ENCODE measurements at places on chromosomes 16 and 17.

- no peak for DNase-seq
Measured at GRCh38 chr17:56929362-56929969, 15.6 kb upstream of the TRIM25 start.

DNA sequence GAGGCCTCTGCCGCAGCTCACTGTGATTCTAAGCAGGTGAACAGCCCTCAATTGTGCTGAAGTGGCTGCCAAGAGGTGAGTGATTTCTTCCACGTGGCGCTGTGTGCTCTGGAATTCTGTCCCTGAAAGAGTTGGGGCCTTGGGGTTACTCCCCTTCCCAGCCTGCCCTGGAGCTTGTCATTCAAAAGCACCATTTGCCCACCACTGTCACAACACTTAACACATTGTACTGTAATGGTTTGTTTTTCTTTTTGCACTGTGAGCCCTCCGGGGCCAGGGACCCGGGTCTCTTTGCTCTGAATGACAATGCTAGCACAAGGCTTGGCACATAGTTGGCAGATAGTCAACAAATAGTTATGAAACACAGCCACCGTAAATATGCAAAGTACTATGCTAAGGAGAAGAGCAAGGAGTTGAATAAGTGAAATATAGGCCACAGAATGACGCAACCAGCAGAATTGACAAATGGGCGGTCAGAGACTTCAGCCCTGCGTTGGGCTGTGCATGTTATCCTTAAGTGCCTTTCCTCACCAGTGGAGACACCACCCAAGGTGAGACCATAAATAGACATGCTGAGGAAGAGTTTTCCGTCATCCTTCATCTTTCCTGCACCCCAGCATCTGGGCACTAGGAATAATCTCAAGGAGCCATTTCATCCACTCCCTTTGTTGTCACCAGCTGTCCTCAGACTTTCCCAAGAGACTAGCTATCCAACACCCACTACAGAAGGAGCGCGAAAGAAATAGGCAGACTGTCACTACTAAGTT, 112.0 kb upstream of the DNAH9 start:
- no peak for DNase-seq

DNA sequence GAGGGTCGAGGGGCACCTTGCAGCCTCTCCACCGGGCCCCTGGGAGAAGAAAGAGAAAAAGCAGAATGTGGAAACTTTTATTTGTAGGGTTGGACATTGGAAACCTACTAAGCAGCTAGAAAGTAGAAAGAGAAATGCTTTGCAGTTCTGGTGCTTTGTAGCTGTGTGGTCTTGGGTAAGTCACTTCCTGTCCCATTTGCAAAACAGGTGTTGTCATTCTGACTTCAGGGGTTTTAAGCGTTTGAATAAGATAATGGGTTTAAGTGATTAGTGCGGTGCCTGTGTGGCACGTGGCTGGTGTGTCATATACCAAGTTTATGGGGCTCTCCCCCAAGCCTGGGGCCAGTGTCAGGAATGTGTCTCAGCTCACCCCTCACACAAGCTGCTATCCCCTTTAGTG, 1.6 kb downstream of the CA4 start:
- no peak for DNase-seq

GRCh38 chr16:2250652-2251295, 613 bp downstream of the ECI1 start:
- DNase-seq: no peak

GRCh38 chr17:55793272-55793671, 42.4 kb downstream of the PCTP start:
- no peak for DNase-seq

DNA sequence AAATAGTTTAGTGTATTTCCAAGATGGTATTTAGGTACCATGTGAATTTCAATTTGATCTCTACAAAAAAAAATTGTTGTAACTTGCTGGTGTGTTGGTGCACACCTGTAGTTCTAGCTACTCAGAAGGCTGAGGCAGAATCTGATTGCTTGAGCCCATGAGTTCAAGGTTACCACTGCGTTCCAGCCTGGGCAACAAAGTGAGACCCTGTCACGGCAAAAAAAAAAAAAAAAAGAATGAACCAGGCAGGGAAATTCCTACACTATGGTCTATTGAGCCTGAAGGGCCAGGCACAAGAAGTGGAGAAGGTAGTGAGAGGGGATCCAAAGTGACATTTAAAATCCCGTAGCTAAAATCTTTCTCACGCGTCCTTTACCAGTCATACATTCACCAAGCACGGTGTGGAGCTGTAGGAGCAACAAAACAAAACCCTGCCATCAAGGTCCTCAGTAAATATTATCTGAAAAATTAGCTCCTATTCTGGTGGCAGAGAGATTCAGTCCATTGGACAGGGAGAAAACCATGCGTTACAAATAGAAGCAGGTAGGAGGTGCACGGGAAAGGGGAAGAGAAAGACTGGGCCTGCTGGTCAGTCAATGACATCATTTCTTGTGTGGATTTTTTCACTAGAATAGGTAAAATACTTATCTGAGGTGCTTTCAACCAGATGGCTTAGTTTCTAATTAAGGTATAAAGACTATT, 27.3 kb downstream of the TXNDC11 start:
- DNase-seq: no peak

GRCh38 chr17:19714542-19715411, 1.6 kb downstream of the SLC47A2 start:
- DNase-seq: no peak

GRCh38 chr17:40103071-40103661, 2.8 kb upstream of the NR1D1 start:
- no peak for DNase-seq

GRCh38 chr17:5931616-5932015, 138.6 kb upstream of the WSCD1 start:
- DNase-seq: no peak

GRCh38 chr17:81039854-81040758, 5.2 kb downstream of the BAIAP2 start:
- DNase-seq: no peak

Measured in tibial nerve (tissue), 4 donors.